ENCODE measurements at places on chromosomes 1 and 21.

- DNase-seq: peak; percentile 29
Observed at GRCh38 chr1:180953291-180954004, 40.8 kb downstream of the KIAA1614 start.

DNA sequence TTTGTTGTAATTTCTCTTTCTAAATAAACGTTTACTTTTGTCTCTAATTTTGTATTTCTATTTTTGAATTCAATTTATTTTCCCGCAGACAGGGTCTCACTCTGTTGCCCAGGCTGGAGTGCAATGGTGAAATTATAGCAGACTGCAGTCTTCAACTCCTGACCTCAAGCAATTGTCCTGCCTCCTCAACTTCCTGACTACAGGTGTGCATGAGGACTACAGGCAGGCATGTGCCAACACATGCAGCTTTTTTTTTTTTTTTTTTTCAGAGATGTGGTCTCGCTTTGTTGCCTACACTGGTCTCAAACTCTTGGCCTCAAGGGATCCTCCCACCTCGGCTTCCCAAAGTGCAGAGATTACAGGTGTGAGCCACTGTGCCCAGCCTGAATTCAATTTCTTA is 36.7 kb upstream of the IL20 start:
- DNase-seq: no peak

- DNase-seq: no peak
Observed at GRCh38 chr1:29083317-29084195, 40.1 kb downstream of the TMEM200B start.

GRCh38 chr1:209023790-209024189 is 559.7 kb upstream of the CAMK1G start:
- no peak for DNase-seq
